ENCODE measurements at places on chromosomes 1 and 21.

GRCh38 chr1:53616927-53617326 is 122.0 kb downstream of the GLIS1 start:
- DNase-seq: no peak

- DNase-seq: peak; percentile 33
These were observed 16.4 kb upstream of the ATP1A1 start for GRCh38 chr1:116356673-116357072.

GRCh38 chr21:26820509-26820908 is 24.7 kb downstream of the ADAMTS1 start:
- DNase-seq: no peak

GRCh38 chr1:19813643-19813960 is 1.5 kb downstream of the RNF186 start:
- DNase-seq: no peak

DNA sequence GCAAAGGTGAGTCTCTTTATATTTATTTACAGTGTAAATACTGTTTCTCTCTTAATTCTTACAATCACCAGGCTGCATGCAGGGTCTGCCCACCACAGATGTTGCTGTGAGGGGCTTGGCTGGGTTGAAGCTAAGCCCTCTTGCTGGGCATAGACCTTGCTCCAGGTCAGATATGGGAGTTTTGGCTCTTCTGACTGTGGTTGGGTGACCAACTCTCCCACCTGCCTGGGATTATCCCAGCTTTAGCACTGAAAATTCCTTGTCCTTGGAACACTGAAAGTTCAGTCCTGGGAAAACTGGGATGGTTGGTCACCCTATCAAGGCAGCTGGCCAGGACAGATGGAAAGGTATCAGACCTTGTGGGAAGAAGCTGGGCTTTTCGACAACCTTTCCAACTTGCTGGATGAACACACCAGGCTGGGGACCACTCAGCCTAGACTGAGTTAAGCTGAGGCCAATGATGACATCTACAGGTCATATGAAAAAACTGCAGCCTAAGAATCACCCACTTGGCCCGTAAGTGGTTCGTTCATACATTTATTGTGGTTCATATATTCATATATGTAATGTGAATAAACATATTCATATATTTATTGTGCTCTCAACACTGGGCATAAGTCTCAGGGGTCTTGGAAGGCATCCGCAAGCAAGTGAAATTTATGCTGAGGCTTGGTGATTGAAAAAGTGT is 26.6 kb upstream of the HPDL start:
- peak; percentile 54 for DNase-seq

- DNase-seq: no peak
These were observed 673 bp downstream of the PRMT2 start for GRCh38 chr21:46636181-46636512.
